Jurkat, Clone E6-1 (cell line): ENCODE measurements at places on chromosomes 2 and 18.

GRCh38 chr2:27121906-27122305, 1.7 kb upstream of the ABHD1 start:
- DNase-seq: no peak

GRCh38 chr2:3706892-3707291, 3.5 kb downstream of the DCDC2C start:
- no peak for DNase-seq

DNA sequence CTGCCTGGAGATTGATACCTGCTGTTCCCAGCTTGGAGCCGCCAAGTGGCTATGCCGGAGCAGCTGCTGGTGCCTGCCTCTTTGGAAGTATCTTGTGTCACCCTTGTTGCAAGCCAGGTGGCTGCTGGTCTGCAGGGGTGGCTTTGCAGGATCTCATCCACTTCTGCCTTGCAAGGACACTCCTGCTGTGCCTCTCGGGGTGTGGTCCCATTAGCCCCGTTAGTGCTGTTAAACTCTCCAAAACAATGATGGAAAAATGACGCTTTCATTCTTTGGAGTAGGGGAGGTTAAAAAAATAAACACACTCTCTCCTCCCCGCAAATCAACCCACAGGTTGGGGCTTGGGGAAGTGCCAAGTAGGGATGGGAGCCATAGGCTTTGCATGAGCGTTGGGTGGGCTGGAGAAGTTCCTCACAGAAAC, 352.8 kb downstream of the RNF144A start:
- DNase-seq: no peak

GRCh38 chr2:160205505-160205904, 5.4 kb upstream of the ITGB6 start:
- DNase-seq: no peak

GRCh38 chr2:178205853-178206521, 11.7 kb downstream of the OSBPL6 start:
- DNase-seq: no peak

DNA sequence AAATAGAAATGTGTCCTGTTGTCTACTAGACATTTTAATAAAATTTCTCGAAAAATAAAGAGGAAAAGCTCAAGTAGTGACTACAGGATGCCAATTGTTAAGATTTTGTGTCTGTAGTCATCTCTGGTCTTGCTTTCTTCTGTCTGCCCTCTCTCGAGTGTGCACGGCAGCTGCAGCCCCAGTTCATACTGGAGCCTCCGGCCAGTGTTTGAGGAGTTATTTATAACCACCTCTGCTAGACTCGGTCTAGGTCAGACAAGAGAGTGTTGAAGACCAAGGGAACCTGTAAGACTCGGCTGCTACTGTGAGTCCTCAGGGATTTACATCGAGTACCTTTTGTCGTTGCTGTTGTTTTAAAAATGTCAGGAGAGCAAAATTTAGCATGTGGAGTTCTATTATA, 810.1 kb upstream of the POU3F3 start:
- DNase-seq: no peak

DNA sequence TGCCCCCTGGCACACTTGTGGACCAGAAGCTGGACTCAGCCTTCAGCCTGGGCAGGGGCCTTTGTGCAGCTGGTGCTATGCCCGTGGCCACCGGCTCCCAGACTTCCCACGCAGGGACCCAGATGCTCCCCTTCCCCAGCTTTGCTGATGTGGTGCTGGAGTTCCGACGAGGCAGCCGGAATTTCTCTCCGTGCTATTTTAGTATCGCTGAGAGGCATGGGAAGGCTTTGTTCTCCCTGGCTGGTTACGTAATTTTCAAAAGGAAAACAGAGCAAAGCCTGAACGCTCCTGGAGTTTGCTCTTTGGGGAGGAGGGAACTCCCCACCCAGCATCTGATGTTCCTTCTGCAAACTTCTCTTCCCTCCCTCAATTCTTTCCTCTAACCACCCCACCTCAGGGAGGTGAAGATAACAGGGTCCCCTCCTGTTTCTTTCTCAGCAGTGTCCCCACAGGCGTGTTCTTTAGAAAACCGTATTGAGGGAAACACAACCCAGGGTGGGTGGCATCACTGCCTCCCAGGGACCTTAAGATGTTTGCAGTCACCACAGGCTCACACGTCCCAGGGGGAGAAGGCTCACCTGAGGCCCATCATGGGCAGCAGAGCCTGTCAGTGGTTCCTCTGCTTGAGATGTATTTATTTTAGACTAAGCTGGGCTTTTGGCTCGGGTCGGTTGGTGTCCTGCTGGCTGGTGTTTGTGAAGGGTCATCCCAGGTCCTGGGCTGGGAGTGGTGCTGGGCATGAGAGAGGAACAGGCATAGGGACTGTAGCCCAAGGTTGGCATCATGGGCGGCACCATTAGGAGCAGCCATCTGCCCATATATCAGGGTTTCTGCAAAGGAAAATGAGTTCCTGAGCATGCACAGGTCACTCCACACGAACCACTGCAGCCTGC, 95.0 kb downstream of the MAPK4 start:
- DNase-seq: no peak

GRCh38 chr18:73079920-73080319, 212.1 kb upstream of the NETO1 start:
- no peak for DNase-seq

- DNase-seq: no peak
Measured at GRCh38 chr18:32770054-32770665, 2.7 kb downstream of the KLHL14 start.

- no peak for DNase-seq
Measured at GRCh38 chr18:42807887-42808286, 307.6 kb downstream of the RIT2 start.

DNA sequence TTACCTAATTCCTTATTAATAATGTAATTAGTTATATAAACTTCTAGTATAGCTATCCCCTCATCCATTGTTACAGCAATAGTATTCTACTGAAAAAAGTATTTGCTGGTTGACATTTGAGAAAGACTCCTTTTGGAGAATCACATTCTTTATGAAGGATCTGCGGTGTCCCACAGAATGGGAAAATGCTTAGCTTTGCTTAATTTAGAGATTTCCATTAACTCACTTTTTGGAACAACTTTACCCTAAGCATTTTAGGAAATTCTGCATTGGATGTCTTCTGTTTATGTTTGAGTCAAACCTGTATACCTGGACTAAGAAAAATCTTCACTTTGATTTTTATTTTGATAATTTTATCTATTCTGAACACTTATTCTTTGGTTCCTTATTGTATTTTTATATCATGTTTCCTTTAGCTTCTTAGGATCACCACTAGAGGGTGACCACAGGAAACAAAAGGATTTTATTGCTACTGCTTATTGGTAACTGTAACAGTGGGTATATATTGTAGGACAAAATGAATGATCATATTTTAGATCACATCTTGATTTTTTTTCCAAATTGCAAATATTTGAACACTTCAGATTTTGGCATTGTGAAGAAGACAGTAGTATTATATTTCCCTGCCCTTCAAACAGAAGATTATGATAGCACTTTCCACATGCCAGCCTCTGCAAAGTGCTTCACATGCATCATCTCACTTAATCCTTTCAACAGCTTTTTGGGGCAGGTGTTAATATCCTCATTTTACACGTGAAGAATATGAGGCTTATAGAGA, 79.6 kb downstream of the MIB1 start:
- peak; percentile 8 for DNase-seq

GRCh38 chr2:70685771-70686171, 82.2 kb downstream of the ADD2 start:
- DNase-seq: peak; percentile 11

GRCh38 chr2:224141304-224141703, 102.2 kb upstream of the SERPINE2 start:
- DNase-seq: no peak

GRCh38 chr18:24875777-24876176, 415.3 kb downstream of the HRH4 start:
- no peak for DNase-seq

- no peak for DNase-seq
Measured at GRCh38 chr2:192828947-192829346, 634.2 kb upstream of the TMEFF2 start.

GRCh38 chr18:72762515-72763122, 105.2 kb downstream of the NETO1 start:
- peak; percentile 60 for DNase-seq

DNA sequence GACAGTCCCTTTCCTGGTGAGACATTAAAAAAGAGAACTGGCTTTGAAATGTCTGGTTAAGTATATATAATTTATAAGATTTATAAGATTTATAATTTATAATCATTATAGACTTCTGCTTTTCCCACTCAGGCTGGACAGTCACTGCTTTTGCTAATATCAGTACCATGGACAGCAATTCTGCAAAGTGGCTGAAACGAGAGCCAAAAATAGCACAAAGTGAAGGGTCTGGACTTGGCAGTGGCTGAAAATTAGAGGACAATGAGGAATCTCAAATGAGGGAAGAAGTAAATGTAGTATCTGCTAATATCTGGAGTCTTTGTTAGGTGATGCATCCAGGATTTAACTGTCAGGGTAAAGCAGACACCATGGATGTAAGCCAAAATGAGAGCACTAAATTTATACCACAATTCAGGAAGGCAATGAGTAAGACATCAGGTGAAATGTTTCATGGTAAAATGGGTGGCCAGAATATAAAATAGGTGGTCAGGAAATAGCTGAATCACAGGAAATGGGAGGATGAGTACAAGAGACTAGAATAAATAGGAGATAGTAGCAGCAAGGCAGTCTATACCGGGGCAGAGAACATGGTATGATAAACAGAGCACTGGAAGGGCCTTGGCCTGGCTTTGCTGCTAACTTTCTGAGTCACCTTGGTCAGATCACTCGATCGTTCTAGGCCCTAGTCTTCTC, 39.6 kb upstream of the BOD1L2 start:
- no peak for DNase-seq

- DNase-seq: no peak
Measured at GRCh38 chr2:23480957-23481797, 96.2 kb downstream of the KLHL29 start.

DNA sequence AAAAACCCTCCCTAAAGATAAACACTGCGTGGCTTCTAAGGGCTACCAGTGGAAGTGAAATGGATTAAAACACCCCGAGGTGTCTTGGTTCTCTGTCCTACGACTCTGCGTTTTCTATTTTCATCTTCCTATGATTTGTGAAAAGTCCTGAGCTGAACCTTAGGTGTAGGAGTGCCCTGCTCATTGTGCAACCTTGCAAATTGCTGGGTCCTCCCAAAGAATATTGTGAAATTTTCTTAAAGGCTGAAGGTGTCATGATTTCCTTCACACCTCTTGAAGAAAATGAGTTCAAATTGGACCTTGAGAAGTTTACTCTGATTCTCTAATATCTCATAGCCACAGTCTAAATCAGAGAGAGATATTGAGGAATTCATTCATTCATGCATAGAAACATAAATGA, 1.8 kb upstream of the SLC19A3 start:
- DNase-seq: no peak

- no peak for DNase-seq
Measured at GRCh38 chr2:17323697-17324096, 194.5 kb downstream of the RAD51AP2 start.

GRCh38 chr2:50782543-50782942, 249.4 kb downstream of the NRXN1 start:
- no peak for DNase-seq

GRCh38 chr2:211860224-211860623, 678.4 kb downstream of the ERBB4 start:
- no peak for DNase-seq

GRCh38 chr2:96225016-96225533, 16.4 kb upstream of the STARD7 start:
- DNase-seq: no peak

DNA sequence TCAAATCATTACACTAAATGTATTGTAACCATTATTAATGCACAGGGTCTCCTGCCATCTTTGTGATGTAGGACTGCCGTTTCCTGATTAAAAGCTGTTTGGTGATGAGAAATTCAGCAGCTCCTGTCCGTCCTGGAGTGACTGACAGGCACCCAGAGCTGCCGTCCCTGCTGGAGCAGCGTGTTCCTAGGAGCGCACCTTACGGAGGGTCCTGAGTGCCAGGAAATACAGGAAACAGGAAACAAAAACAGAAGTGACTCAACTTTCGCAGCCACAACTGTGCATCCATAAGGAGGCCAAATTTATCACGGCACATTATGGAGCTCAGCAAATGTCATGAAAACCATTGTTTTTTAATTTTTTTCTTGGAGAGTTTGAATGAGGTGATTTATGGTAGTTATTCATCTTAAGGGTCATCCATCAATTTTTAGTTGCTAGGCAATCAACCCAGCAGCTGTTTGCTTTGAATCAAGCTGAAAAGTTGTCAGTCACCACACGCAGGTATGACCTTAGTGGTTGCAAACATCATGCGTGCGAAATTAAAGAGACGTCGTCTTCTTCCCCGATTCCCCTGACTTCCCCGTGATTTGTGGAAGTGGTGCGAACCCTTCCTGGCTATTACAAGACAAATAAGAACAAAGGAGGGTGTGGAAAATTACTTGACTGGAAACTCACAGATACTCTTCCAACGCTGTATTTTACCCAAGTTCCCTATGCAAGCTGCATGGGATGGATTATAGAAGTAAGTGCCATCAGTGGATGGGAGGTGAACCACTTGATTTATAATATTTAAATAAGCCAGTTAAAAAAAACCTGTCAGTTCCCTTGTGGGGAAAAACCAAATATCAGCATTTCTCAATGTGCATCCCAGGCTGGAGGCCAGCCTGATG, 19.8 kb downstream of the TSHZ1 start:
- DNase-seq: no peak

DNA sequence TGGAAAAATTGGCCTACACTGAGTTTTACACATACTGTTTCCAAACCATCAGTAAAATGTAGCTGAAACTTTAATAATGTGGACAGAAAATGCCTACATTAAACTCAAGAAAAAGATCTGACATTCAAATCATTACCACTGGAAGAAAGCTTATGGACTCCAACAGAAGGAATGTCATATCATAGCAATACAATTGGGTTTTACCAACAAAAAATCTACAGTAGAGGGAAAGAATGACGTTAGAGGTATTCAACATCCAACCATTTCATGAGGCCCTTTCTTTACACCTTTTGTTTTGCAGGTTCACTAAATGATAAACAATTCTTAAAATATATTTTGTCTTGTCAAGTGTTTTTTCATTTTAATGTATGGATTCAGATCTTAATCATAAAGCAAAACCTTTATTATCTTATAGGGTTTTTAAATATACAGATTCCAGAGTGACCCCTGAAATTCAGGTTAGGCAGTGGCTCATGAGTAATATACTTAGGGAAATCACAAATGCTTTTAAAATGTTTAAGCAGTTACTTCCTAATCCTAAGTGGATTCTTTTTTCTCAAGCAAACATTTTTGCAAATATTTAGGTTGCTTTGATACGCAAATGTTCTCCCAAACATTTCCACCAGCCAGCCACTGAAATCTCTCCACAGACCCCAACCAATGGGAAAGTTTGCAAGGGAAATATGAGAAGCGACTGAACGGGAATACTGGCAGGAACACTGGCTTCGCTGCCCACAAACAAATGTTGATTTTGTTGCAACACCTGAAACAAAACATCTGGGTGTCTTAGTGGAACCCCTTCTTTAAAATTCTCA, 168.7 kb downstream of the TCF4 start:
- no peak for DNase-seq

GRCh38 chr2:70123051-70123828, 36.0 kb downstream of the PCBP1 start:
- no peak for DNase-seq

- no peak for DNase-seq
Measured at GRCh38 chr2:20571644-20572215, 79.2 kb downstream of the HS1BP3 start.

- no peak for DNase-seq
Measured at GRCh38 chr2:214742119-214742518, 67.4 kb downstream of the BARD1 start.

GRCh38 chr2:238270606-238271005, 17.8 kb downstream of the PER2 start:
- DNase-seq: no peak

- DNase-seq: no peak
Measured at GRCh38 chr2:49843314-49843713, 689.0 kb upstream of the FSHR start.
